RPMI8226 (cell line): ENCODE measurements at places on chromosomes 5 and 9.
A peak's percentile ranks its signal among the peaks of the same experiment; 100 is the strongest.

DNA sequence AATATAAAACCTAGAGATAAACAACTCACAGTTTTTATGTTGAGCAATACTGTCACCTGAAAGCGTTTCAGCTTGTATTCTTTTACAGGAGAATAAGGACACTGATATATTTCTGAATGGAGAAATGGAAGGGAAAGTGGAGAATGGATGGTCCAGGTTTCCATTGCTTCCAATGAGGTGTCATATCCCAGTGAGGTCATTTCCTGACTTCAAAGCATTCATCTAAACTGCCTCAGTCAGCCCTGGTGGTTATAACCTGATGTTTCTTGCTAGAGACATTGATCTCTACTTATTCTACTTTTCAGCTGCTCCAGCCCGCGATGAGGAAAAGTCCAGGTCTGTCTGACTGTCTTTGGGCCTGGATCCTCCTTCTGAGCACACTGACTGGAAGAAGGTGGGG, 2.6 kb downstream of the GABRA1 start:
- DNase-seq = no peak

DNA sequence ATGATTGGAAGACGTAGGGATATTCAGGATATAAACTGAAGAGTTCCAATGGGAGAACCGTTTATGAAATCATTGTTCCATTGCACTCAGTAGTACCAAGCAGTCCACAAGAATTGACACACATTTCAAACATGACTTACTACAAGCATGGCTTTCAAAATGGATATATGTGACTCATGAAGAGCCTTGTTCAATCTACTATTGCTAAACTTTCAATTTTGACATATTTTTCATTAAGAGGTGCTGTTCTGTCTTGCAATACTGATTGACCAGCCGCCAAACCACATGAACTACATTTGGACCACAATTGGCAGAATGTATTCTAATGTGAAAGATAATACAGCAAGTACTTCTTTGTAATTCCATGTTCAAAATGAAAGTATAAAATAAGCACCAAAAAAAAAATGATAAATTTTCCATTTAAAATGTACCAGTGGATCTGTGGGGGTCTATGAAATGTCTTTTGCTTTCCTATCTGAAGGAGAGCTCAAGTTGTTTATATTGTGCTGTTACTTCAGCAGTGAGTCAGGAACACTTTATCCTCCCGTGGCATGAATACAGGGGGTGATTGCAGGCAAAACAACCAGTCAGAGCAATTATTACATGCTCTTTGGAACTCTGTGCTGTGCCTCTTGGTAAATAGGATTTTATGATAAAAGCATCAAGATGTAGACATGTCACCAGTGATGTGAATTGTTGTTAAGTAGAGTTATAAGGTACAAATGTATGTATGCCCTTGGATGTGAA, 366.0 kb downstream of the ARRDC3 start:
- no peak for DNase-seq

DNA sequence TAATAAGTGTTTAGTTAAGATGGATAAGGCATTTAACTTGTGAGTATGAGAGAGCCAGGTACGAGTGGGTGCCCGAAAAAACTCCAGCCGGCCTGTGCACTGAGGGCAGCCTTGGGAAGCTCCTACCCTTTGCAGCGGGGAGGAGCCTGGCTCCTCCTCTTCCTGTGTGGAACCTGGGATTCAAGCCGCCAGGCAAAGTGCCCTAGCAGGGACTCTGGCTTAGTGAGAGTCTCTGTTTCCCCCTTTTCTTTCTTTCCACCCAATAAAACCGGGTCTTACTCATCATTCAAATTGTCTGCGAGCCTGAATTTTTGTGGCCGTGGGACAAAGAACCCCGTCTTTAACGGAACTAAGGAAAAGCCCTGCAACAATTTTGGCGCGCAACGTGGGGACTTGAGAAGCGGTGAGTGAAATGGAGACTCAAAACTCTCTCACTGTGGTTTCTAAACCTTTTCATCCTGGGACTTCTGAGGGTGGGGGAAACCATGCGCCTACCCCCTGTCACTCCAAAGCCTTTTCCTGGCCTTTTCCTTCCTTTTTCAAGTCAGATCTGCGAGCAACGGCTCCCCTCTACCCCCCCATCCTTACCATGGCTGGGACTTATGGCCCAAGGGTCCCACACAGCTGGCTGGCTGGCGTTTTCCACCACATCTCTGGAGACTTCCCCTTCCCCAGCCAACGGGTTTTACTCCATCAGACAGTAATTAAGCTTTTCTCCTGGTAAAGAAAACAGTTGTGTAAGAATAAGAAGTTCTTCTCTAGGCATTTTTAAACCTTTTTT, 535.7 kb upstream of the ACO1 start:
- peak; percentile 54 for DNase-seq

DNA sequence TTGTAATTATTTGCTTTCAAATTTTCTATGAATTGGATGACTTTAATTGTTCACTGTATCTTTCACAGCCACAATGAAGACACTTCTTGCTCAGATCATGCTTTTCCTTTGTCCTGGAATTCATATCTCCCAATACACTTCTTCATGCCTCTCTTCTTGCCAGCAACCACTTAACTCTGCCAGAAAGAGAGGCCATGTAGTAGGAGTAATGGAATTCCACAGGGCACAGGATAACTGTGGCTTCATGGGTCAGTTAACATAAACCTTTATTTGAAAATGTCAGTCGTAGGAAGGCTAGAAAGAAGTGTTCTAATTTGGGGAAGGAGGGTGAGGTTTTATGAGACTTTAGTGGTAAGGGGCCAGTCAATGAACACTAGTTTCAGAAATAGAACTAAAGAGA, 190.3 kb downstream of the TMEM167A start:
- no peak for DNase-seq

DNA sequence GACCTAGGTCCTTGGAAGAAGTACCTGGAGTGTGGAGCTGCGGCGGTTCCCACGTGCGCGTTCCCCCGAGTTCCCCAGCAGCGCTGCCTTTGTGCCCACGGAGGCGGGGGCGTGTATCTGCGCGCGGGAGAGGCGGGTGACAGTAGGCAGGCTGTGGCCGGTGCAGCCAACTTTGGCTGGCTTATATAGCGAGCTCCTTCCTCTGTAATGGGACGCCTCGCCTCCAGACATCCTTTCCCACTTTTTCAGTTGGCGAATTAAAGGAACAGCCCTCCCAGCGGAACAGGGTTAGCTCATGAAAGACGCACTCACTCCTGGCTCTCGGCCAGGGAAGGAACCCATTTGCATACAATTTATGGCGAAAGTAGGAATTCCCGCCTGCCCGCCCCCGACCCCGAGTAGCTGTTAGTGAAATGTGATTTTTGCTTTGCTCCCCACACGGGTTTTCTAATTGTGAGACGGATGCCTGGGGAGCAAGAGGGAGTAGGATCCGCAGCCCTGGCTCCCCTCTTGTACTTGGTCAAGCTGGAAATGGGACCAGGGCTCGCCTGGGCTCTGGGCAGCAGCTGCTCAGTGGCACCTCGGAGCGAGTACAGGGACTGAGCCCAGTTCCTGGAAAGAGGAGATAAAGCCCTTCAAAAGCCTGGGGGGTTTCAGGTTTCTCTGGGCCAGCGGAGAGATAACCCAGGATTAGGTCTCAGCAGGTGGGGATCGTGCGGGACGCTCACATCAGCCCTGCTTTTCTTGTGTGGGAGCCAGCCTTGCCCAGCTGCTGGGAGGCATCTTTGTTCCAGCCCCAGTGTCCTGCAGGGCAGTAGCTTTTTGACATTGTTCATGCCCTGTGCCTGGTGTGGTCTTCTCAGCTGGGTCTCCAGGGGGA, at the start of gene TNC:
TNC (minus strand) TSS at position 159 of the 880 bp plus-strand sequence. CDS start 27,139 bp downstream, outside the sequence.
- DNase-seq = no peak

GRCh38 chr5:56640763-56641406, 174.5 kb upstream of the MAP3K1 start:
- peak; percentile 90 for DNase-seq

GRCh38 chr9:112531666-112532282, 45.1 kb downstream of the KIAA1958 start:
- DNase-seq = no peak

GRCh38 chr9:93301291-93301811, 117.4 kb downstream of the WNK2 start:
- DNase-seq = no peak

DNA sequence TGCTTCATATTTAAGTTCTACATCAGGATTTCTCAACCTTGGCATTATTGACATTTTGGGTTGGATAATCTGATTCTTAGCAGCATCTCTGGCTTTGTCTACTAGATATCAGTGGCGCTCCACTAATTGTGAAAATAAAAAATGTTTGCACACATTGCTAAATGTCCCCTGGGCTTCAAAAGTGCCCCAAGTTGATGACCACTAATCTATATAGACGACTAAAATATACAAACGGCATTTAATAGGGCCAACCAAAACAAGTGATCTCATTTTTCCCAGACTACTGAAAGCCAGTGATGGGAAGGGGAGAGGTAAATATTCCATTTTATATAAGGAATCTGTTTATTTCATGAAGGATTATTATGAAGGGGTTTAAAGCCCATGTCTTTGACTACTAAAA, 118.6 kb downstream of the HOMER1 start:
- DNase-seq = no peak

DNA sequence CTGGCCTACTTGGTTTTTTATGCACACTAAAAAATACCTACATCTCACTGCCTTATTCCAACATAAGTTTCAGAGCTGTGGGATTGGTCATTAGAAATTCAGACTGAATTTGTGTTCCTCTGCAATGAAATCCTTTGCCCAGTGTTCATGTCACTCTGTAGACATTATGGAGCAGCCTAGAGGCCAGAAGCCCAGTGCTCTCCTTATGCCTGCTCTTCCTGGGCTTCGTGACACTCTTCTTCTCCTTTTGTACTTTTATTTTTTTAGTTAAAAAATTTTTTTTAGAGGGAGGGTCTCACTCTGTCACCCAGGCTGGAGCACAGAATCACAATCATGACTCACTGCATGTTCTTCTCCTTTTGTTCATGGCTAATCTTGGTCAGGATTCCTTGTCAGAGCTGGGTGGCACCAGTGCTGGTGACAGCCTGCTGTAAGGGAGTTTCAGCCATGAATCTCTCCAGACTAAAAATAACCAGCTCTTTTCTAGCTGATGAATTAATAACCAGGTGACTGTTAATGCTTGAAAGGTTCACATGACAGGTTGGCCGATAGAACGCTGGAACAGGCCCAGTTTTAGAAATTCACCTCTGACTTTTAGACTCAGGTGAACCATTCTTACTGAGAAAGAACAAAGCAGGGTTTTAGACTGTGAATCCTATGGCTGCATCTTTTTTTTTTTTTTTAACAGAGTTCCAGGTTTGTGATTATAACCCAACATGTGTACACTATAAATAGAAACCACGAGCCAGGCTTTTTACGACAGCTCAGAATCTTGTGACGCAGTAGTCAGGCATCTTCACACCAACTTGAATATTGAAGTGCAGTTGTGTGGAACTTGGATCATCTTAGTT, 34.1 kb upstream of the C5orf47 start:
- no peak for DNase-seq

- no peak for DNase-seq
Observed at GRCh38 chr9:133955821-133956411, 36.2 kb downstream of the VAV2 start.

GRCh38 chr5:139492700-139493192, 10.2 kb upstream of the STING1 start:
- peak; percentile 39 for DNase-seq

GRCh38 chr9:75739884-75740611, 150.4 kb upstream of the PCSK5 start:
- no peak for DNase-seq

- no peak for DNase-seq
Observed at GRCh38 chr9:134748591-134748990, 107.0 kb downstream of the COL5A1 start.

GRCh38 chr5:128353441-128354107, 184.5 kb downstream of the FBN2 start:
- DNase-seq = no peak

DNA sequence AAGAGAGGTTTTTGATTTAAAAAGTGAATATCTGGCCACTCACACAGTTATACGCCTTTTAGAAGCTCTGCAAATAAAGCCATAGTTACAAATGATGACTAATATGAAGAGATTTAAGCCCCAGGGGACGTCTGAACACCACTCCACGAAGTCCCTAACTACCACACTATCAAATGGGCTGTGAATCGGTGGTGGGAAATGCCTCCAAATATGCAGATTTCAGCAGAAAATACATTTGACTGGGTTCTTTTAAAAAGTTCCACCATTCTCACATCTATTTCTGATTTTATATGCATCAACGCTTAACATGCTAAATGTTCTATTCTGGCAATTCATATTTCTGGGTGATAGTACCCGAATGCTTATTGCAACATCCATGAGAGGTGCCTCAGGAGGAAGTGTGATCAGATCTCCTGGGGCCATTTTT, 22.5 kb downstream of the TICAM2 start:
- no peak for DNase-seq

DNA sequence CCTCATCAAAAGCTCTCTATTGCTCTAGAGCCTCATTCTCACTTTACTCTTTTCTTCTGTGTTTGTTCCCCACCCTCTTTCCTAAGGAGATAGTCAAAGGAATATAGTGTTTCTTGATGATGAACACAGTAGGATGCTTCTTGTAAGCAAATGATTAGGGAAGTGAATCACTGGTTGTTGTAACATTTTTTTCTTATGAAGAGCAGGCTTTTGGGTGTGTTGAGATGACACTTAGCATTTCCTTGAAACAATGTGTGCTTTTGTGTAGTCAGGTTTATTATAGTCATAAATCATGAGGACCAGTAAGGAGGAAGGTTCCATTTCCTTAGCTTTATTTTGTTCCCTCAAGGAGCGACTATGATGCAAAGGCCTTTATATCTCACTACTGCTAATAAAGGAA, 1991.3 kb upstream of the C9orf72 start:
- no peak for DNase-seq

GRCh38 chr9:32128546-32128945, 255.9 kb upstream of the ACO1 start:
- no peak for DNase-seq

GRCh38 chr5:149682532-149683075, 47.5 kb upstream of the PPARGC1B start:
- no peak for DNase-seq

GRCh38 chr9:110880189-110880588, 158.1 kb downstream of the LPAR1 start:
- DNase-seq = no peak

- DNase-seq = no peak
Observed at GRCh38 chr9:87195306-87195705, 248.0 kb upstream of the GAS1 start.

DNA sequence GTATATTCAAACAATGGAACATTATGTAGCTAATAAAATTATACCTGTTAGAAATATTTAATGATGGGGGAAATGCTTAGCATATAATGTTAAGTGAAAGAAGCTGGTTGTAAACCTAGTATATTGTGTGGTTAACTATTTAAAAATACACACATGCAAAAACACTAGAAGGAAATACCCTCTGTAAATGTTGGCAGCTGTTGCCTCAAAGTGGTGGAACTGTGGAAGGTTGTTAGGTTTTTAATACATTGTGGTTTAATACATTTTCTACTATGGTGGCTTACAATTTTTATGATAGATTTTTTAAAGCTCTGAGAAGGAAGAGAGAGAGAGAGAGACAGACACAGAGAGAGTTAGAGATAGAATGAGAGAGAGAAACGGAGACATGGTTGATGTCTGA, 74.9 kb downstream of the COL15A1 start:
- no peak for DNase-seq

GRCh38 chr5:142915813-142916424, 145.7 kb downstream of the ARHGAP26 start:
- peak; percentile 86 for DNase-seq

GRCh38 chr5:134141331-134142050, 27.0 kb downstream of the TCF7 start:
- DNase-seq = no peak

GRCh38 chr9:120845255-120845654, 2.5 kb upstream of the PSMD5 start:
- no peak for DNase-seq
